ENCODE measurements at places on chromosomes 2 and 18. TPM values are rescaled to one million over a fixed set of nuclear protein-coding genes. Genes with fewer than 3 reads are reported as not detected.

- no peak for DNase-seq
Observed at GRCh38 chr2:46778511-46778910, 137.1 kb downstream of the MCFD2 start.

- no peak for DNase-seq
Observed at GRCh38 chr2:13758412-13758811, 874.1 kb upstream of the LRATD1 start.

The IL36A gene
- not detected for total RNA-seq

DNA sequence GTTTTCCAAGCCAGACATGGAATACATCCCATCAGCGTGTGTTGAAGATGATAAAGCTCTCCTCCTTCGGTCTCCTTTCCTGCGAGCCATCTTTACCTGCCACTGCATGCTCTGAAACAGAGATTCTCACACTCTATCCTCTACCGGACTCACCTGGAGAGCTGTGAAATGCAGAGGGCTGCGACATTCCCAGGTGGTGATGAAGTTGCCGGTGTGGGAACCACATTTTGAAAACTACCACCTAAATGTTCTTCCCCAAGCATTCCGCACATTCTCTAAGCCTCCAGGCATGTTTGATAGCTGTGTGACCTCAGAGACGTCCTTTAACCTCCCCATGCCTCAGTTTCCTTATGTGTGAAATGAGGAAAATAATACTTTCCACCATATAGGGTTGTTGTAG is 226.2 kb upstream of the RAB6C start:
- DNase-seq: no peak

The RBFA gene
- total RNA-seq: 52.3 TPM

- DNase-seq: no peak
Observed at GRCh38 chr18:10379522-10379921, 74.9 kb upstream of the APCDD1 start.

The FIGN gene
- not detected for total RNA-seq

- DNase-seq: no peak
Observed at GRCh38 chr2:39356922-39357639, 80.0 kb downstream of the MAP4K3 start.

DNA sequence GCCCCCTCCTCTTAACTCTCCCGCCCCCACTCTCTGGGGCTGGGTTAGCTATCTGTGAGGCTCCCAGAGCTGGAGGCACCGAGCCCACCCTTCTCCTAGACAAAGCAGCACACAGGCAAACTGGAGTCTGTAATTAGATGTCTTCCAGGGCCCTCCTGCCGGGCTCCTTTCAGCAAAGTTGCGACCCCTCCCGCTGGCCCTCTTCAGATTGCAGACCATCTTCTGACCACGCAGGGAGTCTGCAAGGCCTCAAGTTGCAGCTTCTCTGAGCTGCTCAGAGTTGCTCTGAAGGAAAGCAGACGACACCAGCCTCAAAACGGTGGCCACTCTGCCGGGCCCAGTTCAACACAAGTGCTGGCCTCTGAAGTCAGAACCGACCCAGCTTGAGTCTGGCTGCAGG is 228.4 kb upstream of the COPS8 start:
- DNase-seq: no peak

The CDH2 gene
- 0.46 TPM for total RNA-seq

- no peak for DNase-seq
Observed at GRCh38 chr2:172248381-172248780, 145.7 kb upstream of the DLX2 start.

DNA sequence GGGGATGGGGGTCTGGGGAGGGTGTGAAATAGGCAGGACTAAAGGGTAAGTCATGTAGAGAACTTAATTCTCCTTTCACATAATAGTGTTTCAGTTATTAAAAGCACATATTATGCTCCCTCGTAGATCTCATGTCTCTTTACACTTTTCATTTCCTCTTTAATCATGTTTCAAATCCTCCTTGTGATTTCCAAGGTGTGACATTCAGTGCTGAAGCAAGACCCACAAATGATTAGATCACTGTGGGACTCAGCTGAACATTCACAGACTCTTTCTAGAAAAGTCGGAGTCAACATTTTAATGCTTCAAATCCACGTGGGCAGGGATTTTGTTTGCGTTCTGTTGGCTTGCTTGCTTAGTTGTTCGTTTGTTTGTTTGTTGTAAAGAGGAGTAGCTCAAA is 34.7 kb upstream of the CALCRL start:
- no peak for DNase-seq

GRCh38 chr2:216234106-216234505 is 125.0 kb downstream of the XRCC5 start:
- no peak for DNase-seq

DNA sequence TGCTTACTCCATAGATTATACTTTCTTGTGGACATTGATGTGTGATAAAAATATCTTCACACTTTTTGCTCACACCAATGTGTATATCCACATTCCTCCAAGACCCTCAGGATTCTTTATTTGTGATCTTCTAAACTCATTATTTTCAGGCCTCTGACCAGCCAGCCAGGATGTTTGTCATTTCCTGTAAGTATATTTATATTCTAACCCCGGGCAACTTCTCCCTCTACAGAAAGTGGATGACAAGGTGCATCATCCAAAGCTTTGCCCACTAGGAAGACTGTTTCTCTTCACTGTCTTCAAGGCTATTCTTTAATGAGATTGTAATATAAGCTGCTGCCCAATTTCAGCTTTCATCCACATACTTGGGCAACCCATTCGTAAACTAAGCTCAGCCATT is 3.6 kb upstream of the CWC22 start:
- DNase-seq: no peak

The CCDC141 gene
- total RNA-seq: 0.84 TPM

The FAM161A gene
- total RNA-seq: 2.6 TPM

DNA sequence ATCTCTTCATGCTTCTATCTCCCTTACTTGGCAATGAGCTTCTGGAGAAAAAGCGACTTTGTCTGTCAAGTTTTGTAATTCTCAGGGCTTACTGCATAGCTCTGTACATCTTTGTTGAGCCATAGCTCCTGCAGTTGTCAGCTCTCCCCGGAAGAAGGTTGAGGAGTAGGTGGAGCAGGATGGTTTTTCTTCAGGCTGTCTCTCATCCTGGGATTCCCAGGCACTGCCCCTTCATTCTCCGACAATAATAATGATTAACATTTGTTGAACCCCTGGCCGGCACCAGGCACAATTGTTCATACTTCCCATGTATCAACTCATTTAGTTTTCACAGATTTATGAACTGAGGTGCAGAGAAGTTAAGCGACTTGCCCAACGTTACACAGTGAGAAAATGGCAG is 23.5 kb upstream of the RHOB start:
- no peak for DNase-seq

The CMPK2 gene
- 4.2 TPM for total RNA-seq

DNA sequence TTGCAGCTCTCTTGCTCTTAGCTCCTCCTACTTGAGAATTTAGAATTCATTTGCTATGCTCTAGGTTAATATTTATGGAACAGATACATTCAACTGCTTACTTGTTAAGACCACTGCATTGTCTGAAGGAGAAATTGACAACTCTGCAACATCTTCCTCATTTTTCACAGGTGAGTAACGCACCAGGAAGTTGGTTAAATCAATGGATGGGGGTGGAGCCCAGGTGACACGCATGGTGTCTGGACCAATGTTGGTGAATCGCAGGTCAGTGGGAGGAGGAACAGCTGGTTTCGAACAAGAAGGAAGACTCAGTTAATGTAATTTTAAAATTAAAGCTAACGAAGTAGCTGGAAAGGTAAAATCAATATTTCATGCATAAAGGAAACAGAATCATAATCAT is 44.3 kb downstream of the FN1 start:
- no peak for DNase-seq

DNA sequence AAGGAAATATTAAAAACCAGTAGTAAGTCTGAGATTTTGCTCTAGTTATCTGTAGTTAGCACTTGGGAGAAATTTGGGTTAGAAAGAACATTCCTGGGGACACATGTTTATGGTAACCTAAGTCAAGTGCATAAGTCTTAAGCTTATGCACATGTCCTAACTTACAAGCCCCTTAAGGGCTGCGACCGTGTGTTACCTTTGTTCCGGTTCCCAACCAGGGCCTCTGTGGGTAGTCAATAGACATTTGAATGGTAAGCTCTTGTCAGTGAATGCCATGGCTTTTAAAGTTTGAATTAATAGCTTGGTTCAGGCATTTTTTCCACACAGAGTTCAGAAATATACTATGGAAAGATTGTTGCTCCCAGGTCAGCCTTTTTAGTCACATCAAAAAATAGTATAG is 64.7 kb upstream of the CWC22 start:
- DNase-seq: no peak

The LAMA3 gene
- 0.08 TPM for total RNA-seq

The POU3F3 gene
- not detected for total RNA-seq

The INPP5D gene
- total RNA-seq: 31.7 TPM

The DCC gene
- total RNA-seq: not detected

DNA sequence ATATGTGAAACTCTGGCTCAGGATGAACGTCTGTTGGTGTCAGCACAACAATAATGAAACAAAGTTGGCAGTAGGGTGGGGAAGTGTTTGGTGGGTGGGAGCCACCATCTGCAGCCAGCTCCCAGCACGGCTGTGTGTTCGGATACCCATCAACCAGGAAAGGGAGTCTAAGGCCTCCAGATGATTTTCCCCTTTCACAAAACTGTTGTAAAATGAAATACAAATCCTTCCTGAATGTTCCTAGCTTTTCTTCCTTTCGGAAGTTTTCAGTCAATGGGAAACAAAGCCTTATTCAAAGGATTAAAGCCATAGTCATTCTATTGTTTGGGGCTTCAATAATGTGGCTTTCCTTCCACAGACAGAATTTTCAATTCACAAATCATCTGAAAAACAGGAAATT is 14.5 kb upstream of the DARS1 start:
- no peak for DNase-seq

The CIB4 gene
- not detected for total RNA-seq

DNA sequence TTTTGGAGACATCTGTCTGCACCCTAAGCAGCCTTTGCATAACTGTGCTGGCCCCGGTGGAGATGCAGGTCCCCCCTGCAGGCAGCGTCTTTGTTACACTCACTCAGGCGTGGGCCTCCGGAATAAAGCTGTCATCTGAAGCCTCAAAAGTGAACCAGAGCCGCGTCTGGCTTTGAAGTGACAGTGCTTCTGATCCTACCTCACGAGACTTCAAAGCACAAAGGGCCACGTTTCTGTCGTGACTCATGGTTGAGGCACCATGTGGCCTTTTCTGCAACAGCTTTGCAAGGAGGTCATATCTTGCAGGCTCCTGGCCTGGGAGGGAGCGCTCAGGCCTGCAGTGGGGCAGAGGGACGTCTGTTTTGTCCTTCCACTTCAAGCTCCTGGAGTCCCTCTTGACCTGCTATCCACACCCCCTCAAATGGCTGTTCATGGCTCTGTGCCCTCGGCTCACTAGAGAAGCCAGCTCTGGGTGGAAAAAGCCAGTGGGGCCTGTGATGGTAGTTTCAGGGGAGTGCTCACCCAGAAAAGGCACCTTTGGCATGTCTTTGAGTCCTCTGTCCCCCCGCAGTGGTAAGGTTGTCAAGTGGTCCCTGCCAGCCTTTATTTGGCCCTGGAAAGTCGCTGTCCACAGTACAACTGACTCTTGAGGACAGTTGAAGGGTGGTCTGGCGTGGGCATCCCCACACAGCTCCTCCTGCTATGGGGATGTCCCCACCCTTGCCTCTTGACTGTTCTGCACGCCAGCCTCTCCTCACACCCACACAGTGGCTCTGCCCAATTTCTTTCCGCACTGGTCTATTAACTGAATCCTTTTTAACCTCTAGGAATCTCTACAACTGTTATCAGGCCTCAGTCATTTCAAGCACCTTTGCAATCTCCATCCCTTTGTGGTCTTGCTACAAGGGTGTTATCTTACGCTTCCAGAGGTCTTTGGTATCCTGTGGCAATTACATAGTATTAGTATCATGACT is 19.3 kb downstream of the GPR55 start:
- peak; percentile 88 for DNase-seq

The CERKL gene
- not detected for total RNA-seq

The WDR43 gene
- 230 TPM for total RNA-seq

The GCG gene
- total RNA-seq: not detected

DNA sequence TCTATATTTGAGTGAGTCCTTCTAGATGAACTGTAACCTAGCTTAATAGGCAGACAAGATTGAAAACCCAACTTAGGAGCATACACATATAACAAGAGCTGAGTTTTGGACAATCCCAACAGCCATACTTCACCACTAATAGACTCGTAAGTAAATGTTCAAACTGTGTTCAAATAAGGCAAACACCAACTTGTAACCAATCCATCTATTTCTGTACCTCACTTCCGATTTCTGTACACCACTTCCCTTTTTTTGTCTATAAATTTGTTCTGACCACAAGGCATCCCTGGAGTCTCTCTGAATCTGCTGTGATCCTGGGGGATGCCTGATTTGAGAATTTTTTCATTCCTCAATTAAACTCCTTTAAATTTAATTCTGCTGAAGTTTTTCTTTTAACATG is 1149.1 kb upstream of the NRXN1 start:
- DNase-seq: no peak

The WDR75 gene
- total RNA-seq: 150 TPM

- DNase-seq: peak; percentile 28
Observed at GRCh38 chr2:174771631-174772471, 7.6 kb upstream of the CHRNA1 start.

DNA sequence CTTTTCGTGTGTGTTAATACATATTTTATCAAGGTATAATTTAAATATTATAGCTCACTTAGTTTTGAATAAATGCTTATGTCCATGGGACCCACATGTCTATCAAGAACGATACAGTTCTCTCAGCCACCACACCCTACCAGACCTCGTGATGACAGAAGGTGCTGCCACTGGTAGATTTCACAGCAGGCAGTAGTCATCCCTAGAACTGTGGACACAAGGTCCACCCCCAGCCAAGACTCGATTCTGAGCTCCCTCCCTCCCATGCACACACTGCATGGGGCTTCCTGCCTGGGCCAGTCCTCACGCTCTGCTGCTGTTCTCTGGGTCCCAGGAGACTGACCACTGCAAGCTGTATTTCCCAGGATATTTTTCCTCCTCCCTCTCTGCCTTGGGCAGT is 26.5 kb upstream of the CREB1 start:
- DNase-seq: no peak

DNA sequence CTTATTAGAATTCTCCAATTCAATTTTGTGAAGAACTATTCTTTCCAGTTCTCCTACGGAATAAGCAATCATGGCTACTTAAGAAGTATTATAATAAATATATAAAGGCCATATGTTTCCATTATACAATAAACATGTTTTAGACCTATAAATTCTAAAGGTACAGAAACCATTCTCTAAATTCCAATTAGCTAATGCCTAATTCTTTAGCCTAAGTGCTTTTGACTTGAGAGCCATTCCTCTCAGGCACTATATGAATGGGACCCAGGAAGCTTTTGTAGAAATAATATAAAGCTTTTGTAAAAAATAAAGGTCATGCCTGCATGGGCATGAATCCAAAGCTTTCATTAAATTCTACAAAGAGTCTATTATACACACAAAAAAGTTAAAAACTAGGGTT is 161.0 kb upstream of the UNC80 start:
- DNase-seq: no peak

DNA sequence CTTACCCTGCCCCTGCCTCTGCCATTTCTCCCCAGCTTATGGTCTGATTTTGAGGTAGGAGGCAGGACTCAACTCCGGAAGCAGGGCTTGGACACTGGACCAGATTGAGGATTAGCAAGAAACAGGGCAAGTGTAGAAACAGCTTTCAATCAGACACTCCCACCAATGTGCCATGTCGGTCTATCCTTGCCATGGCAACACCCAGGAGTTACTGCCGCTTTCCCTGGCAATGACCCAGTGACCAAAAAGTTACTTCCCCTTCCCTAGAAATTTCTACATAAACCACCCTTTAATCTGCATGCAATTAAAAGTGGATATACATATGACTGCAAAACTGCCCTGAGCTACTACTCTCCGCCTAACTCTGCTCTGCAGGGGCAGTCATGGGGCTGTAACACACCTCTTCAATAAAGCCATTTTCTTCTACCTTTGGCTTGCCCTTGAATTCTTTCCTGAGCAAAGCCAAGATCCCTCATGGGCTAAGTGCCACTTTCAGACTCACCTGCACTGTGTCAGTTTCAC is 156.7 kb downstream of the LPIN1 start:
- no peak for DNase-seq

Data from activated T-cell treated with anti-CD3 and anti-CD28 coated beads, Interleukin-2, amount 50 U/mL, for 4 hours (primary cell).